ENCODE measurements at places on chromosomes 13 and 19.

DNA sequence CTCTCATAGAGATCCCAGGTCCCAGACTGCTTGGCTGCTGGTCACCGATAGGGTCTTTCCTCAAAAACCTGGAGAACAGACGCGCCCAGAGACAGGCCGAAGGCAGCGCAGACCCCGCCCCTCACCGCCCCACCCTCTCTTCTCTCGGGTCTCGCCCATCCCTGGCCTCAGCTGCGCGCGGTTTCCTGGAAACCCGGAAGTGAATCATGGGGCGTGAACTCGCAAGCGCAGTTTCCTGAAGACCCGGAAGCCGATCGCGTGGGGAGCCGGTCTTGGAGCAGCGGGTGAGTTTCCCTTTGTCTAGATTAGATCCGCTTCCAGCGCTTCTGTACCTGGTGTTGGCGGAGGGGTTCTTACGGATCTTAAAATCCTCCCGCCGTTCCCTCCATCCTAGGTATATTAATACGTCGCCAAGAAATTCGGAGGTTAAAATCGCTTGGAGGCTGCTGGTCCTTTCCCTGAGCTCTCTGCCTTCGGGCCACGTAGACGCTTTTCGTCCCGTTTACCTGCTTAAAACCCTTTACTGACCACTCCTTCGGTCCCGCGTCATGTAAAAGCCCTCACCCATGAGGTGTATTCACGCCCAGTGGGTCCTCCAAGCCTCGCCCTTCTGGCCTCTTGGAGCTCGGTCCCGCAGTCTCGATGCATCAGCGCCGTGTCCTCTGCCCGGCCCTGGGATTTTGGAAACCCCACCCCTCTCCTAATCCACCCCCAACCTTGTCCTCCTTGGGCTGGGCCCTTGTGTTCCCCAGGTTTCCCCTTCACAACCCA lies at the start of gene ZNF578:
Gene ZNF578 (plus strand): TSS at position 230 of the 771 bp plus-strand sequence. CDS start 48,293 bp downstream, outside the sequence.
- peak; percentile 1 for DNase-seq

- DNase-seq: no peak
Measured at GRCh38 chr13:23339225-23339624, 94.3 kb downstream of the SACS start.

DNA sequence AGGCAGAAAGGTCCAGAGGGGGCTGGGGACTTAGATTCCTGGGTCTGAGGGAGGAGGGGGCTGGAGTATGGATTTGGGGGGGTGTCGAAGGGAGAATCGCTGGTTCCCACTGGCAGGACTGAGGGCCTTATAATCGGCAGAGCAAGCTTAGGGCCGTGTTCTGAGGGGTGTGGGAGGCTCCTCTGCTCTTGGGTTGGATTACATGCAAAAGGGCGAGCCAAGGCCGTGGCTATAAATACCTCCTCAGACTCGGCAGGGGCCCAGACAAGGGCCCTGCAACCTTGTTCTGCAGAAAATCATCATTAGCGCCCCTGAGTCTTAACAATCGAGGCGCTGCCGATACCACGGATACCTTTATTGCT lies 707 bp upstream of the MAMSTR start:
- no peak for DNase-seq

- DNase-seq: no peak
Measured at GRCh38 chr13:42259515-42259914, 12.4 kb upstream of the AKAP11 start.

GRCh38 chr13:93927431-93927830 lies 552.1 kb downstream of the DCT start:
- no peak for DNase-seq

- DNase-seq: no peak
Measured at GRCh38 chr13:100838387-100838786, 163.8 kb upstream of the TMTC4 start.

DNA sequence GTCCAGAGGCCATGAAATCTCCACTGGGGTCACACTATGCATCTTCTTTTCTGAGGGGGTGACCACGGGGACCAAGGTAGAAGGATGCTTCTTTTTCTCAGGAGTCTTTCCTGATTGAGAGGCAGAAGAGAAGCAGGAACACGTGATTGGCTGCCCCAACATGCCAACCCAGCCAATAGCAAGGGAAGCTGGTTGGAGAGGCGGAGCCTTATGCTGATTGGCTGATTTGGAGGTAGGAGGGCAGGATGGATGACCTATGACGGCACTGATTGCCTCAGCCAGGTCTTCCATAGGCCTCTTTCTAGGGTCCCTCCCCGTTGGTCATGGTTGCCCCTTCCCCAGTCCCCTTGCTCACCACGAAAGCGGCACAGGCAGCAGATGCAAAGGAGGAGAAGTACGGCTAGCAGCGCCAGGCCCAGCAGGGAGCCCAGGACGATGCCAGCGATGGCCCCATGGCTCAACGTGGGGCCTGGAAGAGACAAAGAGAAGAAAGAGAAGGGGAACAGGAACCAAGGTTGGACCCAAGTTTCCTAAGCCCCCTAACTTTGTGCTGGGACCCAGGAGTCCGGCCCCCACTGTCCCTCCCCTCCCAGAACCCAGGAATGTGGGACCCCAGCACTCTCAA lies 8.0 kb downstream of the VSIG10L start:
- no peak for DNase-seq

GRCh38 chr19:58581227-58582141 lies 8.3 kb upstream of the MZF1 start:
- DNase-seq: no peak

- DNase-seq: no peak
Measured at GRCh38 chr13:75326173-75327134, 155.5 kb downstream of the TBC1D4 start.

GRCh38 chr13:80010846-80011245 lies 330.1 kb downstream of the SPRY2 start:
- no peak for DNase-seq

DNA sequence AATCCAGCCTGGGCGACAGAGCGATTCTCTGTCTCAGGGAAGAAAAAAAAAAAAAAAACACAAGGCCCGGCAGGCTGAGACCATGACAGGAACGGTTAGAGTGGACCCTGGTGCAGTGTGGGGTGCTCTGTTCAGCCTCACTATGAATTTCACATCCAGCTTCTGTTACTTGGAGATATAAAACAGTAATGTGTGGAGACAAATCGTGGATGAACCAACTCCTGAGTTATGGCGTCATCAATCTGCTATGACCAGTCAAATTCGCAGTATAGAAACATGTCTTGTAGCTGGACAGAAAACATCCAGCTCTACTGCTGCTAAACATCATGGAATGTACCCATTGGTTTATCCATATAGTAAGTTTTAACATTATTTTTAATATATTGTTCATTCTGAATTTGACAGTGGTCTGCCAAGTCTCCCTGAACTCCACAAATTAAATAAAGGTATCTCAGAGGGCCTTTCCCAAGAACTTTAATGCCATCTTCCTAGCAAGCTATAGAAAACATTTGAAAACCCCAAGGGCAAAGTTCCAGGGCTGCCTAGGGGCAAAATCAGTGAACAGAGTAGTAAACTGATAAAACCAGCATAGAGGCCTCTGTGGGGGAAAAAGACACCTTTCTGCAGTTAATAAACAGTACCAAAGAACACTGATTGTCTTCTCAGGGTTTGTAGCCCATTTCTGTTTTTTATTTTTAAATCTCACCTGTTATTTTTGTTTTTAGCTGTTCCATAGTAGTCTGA lies 75.8 kb downstream of the LRCH1 start:
- DNase-seq: no peak

DNA sequence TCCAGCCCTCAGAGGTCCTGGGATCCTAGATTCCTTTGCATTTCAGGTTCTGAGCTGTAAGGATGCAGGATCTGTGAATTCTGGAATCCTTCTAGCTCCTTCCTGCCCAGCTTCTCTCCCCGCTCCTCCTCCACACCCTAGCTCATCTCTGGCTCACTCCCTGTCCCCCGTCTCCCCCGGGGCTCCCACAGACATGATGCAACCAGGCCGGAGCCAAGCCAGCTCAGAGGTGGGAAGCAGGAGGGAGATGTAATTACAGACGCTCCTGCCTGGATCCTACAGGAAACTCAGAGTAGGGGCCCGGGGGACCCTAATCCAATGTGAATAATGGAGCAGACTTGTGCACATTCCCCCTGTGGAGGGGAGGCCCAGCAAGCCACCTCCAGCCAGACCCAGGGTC lies 4.5 kb downstream of the GNG8 start:
- no peak for DNase-seq

DNA sequence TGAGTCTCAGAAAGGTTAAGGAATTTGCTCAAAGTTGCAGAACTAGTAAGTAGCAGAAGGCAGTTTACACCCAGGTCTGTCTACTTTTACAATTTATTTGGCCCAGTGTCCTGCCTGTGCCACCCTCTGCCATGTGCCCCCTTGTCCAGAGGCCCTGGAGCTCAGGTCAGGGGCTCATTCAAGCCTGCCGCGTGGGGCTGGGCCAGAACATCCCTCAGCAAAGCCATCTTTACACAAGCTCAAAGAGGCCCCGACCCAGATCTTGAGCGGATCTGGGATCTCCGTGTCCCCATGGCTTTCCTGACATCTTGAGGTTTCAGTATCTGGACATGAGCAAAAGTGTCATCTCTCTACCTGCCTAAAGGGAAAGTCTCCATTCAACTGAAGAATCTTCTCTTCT lies 76.4 kb upstream of the VSTM2B start:
- no peak for DNase-seq

DNA sequence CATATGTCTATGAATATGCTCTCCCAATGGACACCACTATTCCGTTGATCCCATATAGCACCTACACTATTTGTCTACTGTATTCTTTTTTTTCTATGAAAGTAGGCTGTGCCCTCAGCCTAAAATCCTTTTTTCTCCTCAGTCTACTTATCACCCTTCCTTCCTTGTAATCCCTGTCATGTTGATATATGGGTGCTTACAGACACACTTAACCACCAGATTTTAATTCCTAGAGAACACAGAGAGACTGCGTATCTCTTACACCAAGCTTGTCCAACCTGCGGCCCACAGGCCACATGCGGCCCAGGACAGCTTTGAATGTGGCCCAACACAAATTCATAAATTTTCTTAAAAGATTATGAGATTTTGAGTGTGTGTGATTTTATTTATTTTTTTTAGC lies 101.1 kb downstream of the ZAR1L start:
- DNase-seq: no peak
